ENCODE measurements at places on chromosomes 12 and 14. TPM values are rescaled to one million over a fixed set of nuclear protein-coding genes. Genes with fewer than 3 reads are reported as not detected.

Gene ACOT6
- total RNA-seq = not detected

GRCh38 chr12:105674871-105675699 lies 344.6 kb downstream of the C12orf75 start:
- peak overlapping the region; percentile 86 for H3K27ac ChIP-seq
- H3K27me3 ChIP-seq = no peaks in the 10 kb centered on the region
- no peak overlapping the region for H3K4me3 ChIP-seq
- no peak for DNase-seq

DNA sequence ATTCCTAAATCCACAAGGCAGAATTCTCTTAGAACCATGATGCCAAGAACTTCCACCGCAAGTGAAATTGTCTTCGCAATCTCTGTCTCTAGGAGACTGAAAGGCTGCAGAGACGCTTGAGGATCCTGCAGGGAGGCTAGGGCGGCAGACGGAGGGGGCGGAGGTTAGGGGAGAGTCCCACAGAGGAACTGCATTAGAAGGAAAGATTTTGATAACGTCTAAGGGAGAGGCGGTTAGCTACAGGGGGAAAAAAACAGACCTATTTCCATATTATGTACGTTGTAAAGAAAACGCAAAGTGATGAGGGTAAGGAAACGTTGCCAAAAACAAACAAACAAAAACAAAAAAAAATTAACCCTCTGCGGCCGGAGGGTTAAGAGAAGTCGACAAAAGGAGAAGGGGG lies 595 bp downstream of the KLHL28 start:
- H3K4me1 ChIP-seq = peaks cover 86% of the 10 kb centered on the region
- no peaks in the 10 kb centered on the region for H3K27me3 ChIP-seq
- H3K36me3 ChIP-seq = no peaks in the 10 kb centered on the region

GRCh38 chr12:5524116-5524768 lies 92.3 kb downstream of the NTF3 start:
- H3K4me1 ChIP-seq = no peaks in the 10 kb centered on the region
- no peaks in the 10 kb centered on the region for H3K27me3 ChIP-seq
- no peak for DNase-seq
- no peak overlapping the region for H3K27ac ChIP-seq
- H3K4me3 ChIP-seq = no peak overlapping the region

- no peaks in the 10 kb centered on the region for H3K4me1 ChIP-seq
- no peak overlapping the region for H3K4me3 ChIP-seq
- H3K27me3 ChIP-seq = no peaks in the 10 kb centered on the region
- DNase-seq = no peak
- H3K36me3 ChIP-seq = no peaks in the 10 kb centered on the region
- no peak overlapping the region for H3K27ac ChIP-seq
Measured at GRCh38 chr12:60078026-60078425, 482.2 kb downstream of the SLC16A7 start.

DNA sequence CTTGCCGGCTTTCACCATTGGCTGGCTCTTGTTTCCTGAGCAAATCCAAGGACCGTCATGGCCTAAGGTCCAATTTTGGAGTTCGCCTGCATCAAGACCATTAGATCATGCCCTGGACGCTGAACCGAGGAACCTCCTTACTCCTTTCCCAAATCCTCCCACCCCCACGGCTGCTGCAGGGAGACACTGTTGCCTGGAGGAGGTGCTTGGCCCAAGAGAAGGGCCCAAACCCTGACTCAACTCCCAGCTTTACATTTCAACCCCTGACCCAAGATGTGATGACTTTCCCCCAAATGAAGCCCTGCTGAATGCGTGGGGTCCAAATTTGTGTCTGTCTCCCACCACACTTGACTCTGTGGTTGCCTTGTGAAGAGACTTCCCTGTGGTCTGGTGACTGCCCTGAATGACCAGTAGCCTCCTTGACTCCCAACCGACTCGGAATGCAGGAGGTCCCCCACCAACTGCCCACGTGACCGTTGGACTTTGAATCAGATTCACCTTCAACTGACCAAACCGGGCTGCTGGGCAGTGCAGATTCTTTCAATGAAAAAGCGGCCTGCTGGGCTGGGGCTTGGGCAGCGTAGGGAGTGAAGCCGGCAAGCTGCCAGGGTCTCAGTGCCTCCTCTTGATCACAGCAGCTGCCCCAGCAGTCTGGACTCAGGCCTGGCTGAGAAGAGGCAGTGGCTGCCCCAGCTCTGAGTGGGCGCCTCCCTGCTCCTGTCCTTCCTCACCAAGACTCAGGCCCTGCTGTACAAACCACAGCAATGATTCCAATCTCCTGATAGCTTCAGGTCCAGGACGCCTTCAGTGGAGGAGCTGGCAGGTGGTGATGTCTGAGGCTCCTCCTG lies 46.7 kb upstream of the OASL start:
- H3K4me1 ChIP-seq = peaks cover 18% of the 10 kb centered on the region
- no peaks in the 10 kb centered on the region for H3K36me3 ChIP-seq
- no peaks in the 10 kb centered on the region for H3K27me3 ChIP-seq

DNA sequence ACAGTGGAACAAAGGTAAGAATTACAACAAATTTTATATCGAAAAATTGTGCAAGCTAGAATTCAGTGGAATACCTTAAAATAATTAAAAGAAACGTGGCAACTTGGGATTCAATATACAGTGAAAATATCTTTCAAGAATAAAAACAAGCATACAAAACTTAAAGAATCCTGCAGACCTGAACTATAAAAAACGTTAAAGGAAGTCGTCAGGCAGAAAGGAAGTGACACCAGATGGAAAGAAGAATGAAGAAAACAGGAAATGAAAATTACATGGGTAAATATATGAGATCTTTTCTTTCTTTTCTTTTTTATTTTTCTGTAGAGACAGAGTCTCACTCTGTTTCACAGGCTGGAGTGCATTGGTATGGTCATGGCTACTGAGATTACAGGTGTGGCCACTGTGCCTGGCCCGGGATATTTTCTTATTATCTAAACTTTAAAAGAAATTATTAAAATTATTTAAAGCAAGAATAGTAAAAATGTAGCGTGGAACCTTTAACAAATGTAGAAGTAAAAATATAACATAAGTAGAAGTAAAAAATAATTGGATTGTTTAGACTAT lies 4.7 kb downstream of the MGP start:
- H3K27me3 ChIP-seq = no peaks in the 10 kb centered on the region
- H3K4me1 ChIP-seq = peaks cover 29% of the 10 kb centered on the region
- H3K4me3 ChIP-seq = no peak overlapping the region
- peaks cover 22% of the 10 kb centered on the region for H3K36me3 ChIP-seq
- H3K27ac ChIP-seq = no peak overlapping the region
- no peak for DNase-seq

- no peaks in the 10 kb centered on the region for H3K27me3 ChIP-seq
- H3K36me3 ChIP-seq = peaks cover 36% of the 10 kb centered on the region
- H3K4me1 ChIP-seq = peaks cover 91% of the 10 kb centered on the region
- peak overlapping the region; percentile 95 for H3K4me3 ChIP-seq
- DNase-seq = peak; percentile 82
Measured at GRCh38 chr12:6551063-6551461, 4.8 kb downstream of the IFFO1 start.

Gene ETFBKMT
- total RNA-seq = 6.6 TPM

Gene APPL2
- total RNA-seq = 19.8 TPM

DNA sequence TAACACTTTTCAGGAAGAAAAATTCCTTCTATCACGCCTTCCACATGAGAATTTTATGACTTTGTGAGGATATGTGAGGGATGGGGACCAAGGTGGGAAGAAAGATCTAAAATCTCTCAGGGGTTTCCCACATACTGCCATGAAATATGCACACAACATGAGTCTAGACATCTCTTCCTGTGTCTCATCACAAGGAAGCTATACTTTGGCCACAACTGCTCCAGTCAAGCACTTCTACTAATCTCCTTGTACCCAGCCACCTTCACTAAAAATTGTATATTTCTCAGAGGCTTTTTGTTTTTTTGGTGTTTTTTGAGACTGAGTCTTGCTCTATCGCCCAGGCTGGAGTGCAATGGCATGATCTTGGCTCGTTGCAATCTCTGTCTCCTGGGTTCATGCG lies 3.2 kb downstream of the OSBPL8 start:
- peak overlapping the region; percentile 6 for H3K27ac ChIP-seq
- peaks cover 81% of the 10 kb centered on the region for H3K4me1 ChIP-seq
- DNase-seq = no peak
- no peaks in the 10 kb centered on the region for H3K27me3 ChIP-seq
- no peak overlapping the region for H3K4me3 ChIP-seq

GRCh38 chr12:56684745-56685359 lies 3.2 kb downstream of the PTGES3 start:
- peak overlapping the region; percentile 97 for H3K27ac ChIP-seq
- peak overlapping the region; percentile 95 for H3K4me3 ChIP-seq
- no peaks in the 10 kb centered on the region for H3K27me3 ChIP-seq
- peaks cover 92% of the 10 kb centered on the region for H3K4me1 ChIP-seq
- H3K36me3 ChIP-seq = peaks cover 15% of the 10 kb centered on the region
